ENCODE measurements at places on chromosomes 6 and 20. TPM values are rescaled to one million over a fixed set of nuclear protein-coding genes. Genes with fewer than 3 reads are reported as not detected.

Gene CFB
- 7.1 TPM for total RNA-seq

- no peak for DNase-seq
These were observed 9.6 kb upstream of the C6orf132 start for GRCh38 chr6:42152024-42152423.

DNA sequence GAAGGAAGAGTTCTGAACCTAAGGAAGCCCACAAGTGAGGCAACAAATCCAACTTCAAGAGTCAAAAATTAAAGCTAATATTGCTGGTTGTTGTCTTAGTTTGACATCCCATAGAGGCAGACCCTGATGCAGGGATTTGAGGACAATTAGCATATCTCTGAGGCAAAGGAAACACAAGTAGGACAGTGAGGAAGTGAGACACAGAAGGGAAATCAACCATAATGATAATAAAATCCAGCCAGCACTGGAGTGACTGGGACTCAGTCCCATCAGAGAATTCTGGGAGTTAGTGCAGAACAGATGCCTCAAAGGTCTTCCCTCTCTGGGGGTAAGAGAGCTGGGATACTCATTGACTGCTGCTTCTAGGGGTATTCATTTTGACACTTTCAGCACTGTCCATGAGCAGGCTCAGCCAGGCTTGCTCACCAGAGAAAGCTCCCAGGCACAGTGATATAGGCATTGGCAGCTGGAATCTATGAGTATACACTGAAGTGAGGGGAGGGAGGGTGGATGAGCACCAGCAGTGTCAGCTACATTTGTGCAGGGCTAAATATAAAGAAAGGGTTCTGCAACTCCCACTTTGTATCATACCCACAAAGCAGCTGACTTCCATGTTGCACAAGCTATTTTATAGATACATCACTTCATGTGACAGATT, 43.4 kb upstream of the SPTLC3 start:
- no peak for DNase-seq

DNA sequence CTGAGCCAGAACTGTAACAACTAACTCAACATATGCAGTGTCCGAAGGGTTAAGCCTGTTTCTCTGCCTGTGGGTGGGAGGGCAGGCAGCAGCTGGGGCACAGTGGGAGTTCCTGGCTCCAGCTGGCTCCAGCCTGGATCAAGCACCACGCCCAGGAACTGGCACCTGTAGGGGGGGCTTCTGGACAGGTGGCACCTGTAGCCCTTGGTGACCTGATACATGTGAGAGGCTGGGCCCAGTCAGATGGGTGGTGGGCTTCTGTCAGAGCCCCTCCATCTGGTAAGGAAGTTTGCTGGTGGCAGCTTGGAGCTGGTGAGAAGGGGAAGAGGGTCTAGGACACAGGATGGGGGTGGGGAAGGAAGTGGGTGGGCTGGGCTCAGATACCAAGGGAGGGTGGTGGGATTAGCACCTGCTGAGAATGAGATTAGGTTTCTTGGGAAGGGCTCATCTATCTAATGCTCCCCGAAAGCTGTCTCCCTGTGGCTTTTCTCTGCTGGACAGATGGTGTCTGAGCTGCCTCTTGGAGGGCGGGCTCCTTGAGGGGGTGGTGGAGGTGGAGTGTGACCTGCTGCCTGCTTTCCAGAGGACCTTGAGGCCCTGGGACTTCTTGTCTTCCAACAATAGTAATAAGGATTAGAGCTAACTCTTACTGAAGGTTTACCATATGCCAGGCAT, 28.5 kb downstream of the BCL2L1 start:
- peak; percentile 79 for DNase-seq

DNA sequence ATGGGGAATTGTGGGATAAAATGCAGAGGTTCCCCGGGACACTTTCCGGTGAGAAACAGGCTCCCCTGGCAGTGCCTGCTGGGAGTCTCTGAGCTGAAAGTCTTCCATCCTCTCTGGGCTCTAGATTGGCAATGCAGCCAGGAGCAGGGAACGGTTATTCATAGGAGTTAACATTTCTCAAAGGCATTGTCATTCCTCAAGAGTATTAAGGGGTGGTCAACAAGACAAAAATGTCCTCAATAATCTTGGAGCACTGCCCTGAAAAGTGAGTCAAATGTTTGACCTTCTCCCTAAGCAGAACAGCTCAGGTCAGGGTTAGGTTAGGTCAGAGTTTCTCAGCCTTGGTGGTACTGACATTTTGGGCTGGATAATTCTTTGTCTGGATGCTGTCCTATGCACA, 13.2 kb downstream of the BPIFB1 start:
- DNase-seq, result no peak

Gene RSPO3
- total RNA-seq, result 1.2 TPM

- DNase-seq, result no peak
These were observed 17.2 kb upstream of the TAGAP start for GRCh38 chr6:159061805-159062563.

Gene LPA
- total RNA-seq, result 0.10 TPM

Gene PTCRA
- 1.8 TPM for total RNA-seq

Gene TAAR5
- total RNA-seq, result not detected

Gene GABRR2
- total RNA-seq, result 1.2 TPM

Gene GGTLC1
- not detected for total RNA-seq

- no peak for DNase-seq
These were observed 37.2 kb downstream of the ELOVL5 start for GRCh38 chr6:53311586-53311935.

- DNase-seq, result no peak
These were observed 45.9 kb downstream of the CD164 start for GRCh38 chr6:109336221-109336961.

- no peak for DNase-seq
These were observed 14.2 kb upstream of the NPBWR2 start for GRCh38 chr20:64121586-64121985.

DNA sequence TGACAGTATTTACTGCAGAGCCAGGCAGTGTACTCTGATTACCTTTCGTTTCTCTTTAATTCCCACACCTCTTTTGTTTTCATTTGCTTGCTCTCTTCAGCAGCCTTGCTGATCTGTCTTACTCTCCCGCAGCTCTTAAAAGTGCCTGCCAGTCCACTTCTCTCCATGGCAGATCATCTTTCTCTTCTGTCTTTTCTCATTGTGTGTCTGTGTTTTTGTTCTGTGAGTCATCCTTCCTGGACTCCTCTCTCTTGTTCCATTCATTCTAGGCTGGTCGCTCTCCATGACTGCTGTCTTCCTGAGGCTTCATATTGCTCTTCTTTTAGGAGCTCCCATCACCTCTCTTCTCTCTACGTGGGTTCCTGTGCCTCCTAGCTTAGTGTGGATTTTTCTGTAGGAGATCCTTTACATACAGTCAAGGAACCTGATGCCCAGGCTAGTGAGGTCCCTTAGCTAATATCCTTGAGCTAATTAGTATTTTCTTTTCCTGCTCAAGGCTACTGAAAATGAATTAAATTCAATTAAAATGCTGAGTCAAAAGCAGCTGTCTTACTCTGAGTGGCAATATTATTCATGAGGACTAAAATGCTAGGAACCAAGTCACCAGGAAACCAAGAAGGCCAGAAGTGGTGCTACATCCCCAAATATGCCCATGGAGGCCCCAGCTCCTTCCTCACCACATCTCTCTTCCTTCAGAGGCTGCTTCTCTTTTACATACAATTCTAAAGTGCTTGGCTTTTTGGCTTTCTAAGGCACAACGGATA, 86.1 kb downstream of the SLX4IP start:
- DNase-seq, result peak; percentile 40

DNA sequence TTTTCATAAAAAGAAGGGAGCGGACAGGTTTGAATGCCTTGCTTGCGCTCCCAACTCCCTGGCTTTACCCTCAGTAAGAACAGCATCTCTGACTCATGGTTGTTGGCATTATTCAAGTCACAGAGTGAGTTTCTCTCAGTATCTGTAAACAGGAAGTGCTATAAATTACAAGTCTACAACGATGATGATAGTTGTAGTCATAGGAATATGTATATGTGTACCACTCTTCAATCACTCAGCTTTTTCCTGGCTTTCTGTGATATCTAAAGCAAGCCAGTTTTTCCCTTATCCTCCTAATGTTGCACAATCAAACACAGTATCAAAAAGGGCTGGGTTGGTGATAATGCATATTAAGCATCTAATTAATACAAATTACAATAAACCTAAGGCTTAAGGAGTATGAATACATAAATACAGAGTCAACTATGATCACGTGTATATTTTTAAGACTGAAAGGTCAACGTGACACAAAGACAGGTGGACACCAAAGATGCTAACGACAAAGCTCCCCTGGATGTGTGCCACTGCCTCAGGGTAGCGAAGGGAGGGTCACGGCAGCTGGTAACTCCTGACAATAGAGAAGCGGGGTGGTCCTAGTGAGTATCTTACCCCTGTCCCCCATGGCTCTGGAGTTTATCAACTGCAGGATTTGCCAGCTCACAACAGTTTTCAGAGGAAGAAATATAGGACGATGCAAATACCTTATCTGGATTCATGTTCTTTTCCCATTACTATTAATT, 202.8 kb downstream of the BTBD9 start:
- DNase-seq, result no peak

- no peak for DNase-seq
These were observed 44.1 kb downstream of the SNX9 start for GRCh38 chr6:157867155-157867559.

DNA sequence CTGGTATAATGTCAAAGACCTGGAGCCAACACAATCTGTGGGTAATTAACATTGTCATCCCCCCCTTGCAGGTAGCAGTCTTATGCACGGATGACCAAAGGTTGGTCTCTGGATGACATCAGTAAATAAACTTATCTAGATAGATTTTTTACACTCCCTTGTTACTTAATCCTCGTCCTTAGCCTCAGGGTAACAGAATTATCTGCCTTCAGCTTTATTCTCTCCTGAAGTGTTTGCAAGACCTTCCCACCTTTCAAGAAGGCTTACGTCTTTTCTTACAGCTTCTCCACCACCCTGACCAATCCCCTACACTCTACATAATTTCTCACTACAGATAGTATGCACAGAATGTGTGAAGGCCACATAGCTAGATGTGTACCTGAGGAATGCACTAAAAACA, 434.8 kb upstream of the HTR1E start:
- DNase-seq, result no peak

DNA sequence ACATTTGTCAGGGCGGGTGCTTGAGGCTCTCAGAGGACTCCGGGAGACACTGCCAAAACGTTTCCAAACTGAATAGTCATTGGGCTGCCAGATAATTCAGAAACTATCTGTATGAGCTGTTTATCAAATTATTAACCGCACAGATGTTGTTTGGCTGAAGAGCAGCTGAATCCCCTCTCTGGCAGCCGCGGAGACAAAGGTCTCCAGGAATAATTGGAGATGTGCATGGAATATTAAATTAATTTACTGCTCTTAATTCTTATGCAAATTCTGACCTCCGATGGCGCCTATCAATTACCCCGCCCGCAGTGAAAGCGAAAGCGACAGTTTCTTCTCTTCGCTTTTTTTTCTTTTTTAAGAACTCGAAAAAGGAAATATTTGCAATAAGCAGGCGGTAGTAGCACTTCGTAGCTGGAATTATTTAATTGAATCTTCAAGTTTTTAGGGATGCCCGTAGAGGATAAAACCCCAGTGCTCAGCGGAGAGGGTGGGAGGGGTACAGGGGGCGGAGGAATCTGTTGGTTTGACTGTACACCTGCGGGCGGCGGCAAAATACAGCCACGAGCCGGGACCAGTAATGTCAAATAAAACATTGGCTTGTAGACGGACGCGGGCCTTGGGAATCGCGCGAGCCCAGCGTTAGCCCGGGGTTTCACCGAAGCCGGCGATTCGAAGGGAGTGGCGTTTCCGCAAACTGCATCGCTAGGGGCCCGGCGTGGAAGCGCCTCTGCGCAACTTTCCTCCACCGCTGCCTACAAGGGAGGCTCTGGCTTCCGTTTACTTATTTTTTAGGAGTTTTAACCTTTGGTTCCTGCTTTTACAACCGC, 6.2 kb downstream of the LINC00237 start:
- no peak for DNase-seq

- peak; percentile 82 for DNase-seq
These were observed 69.8 kb upstream of the TINAG start for GRCh38 chr6:54238396-54238795.

Gene GMDS
- 25.7 TPM for total RNA-seq

Measured in tongue (tissue), 3 donors.